ENCODE measurements at places on chromosomes 12 and 14.

- DNase-seq: no peak
Observed at GRCh38 chr14:57382283-57382682, 8.1 kb upstream of the NAA30 start.

GRCh38 chr12:1812650-1813302 is 7.6 kb upstream of the LRTM2 start:
- no peak for DNase-seq

- no peak for DNase-seq
Observed at GRCh38 chr14:51439896-51440295, 199.8 kb downstream of the TMX1 start.

DNA sequence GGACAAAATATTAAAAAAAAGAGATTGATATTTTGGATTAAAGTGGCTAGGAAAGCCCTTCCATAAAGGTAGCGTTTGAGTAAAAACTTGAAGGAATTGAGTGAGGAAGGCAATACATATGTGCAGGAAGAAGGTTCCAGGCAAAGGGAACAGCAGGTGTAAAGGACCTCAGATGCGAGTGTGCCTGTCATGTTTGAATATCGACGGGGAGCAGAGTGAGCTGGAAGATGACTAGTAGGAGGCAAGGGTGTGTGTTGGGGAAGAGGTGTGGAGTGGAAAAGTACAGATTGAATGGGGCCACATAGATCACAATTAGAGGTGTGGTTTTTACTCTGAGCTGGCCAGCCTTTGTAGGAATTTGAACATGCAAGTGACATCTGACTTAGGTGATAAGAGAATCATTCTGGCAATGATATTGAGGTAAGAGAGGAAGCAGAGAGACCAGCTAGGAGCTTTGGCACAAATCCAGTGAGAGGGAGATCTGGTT is 15.0 kb upstream of the FBXO33 start:
- DNase-seq: no peak

DNA sequence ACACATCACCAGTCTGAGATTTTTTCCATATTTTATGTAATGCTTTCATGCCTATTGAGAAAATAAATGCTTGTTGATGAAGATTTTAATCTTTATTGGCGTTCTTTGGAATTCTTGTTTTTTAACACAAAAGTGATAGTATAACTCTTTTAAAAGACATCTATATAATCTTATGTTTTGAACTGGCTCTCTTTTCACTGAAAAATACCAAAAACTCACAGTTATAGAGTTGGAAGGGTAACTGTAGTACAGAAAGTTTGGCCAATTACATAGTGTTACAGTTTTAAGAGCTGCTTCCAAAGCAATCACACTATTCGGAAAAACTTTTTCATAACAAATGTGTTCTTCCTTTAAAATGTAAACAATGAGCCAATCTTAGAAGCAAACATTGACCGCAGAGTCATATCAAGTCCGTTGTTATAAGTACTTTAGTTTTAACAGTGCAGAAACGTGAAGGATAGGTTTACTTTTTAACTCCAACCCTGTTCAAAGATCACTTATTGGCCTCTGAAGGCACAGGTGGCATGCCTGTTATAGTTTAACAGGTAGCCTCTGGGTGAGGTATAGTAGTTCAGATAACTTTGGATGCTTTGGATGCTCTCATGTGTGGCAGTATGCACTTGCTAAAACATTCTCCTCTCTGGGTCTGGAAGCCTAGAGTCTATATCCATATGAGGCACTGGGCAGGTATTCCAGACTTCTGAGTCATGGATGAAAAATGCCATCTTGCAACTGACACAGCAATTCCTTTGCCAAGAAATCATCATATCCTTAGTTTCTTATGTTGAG is 12.1 kb upstream of the NTN4 start:
- DNase-seq: no peak

GRCh38 chr14:77141214-77142004 is at the start of gene ZDHHC22:
Gene ZDHHC22, minus strand, starts transcription at chr14:77141791. Its CDS starts 2,053 bp downstream, at chr14:77139738.
- peak; percentile 43 for DNase-seq

GRCh38 chr12:106223485-106224354 is 24.1 kb downstream of the CKAP4 start:
- DNase-seq: peak; percentile 31

DNA sequence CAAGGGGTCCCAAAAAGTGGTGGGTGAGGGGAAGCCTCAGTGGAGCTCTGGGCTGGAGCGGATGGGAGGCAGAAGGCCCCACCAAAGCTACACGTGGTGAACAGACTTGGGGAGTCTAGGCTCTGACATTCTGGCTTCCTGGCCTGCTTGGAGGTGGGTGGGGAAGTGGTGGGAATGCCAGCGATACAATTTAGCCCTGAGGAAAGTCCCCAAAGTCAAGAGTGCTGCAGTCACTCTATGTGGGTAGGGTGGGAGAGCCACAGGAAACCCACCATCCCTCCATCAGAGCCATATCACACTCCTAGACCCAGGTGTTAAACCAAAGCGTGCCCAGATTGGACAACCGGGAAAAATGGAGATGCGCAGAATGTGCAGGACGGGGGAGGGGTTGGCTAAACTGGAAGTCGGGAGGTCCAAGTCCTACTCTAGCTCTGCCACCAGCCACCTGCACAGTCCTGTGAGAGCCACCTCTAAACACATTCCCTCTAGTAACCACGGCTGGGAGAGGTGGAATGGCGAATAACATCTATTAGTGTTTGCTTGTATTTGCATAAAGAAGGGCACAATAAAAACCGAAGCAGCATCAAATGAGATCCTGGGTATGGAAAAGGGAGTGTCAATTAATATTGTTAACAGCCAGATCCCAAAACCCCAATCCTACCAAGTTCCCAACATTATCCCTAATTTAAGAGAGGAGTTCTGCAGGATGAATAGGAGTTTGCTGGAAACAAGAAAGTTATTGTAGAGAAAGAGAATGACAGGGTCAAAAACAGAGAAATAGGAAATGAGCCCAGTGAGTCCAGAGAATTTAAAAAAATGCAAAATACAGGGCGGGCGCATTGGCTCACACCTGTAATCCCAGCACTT is 14.0 kb upstream of the CD9 start:
- DNase-seq: no peak

DNA sequence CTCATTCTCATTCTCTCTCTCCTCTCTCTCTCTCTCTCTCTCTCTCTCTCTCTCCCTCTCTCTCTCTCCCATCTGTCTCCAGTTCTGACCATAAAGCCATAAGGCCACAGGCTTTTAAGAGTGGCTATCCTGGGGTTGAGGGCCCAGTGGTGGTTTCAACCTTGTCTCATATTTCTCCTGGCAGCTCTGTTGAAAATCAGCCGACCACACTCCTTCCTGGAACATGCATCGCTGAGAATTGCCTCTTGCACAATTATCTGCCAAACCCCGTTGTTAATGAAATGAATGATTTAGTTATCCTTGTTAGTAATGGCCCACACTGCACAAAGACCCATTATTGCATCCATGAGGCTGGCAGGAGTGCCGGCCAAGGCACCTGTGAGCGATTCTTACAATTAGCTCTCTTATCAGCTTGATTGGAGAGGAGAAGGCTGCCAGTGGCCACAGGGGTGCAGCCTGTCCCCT is 30.4 kb upstream of the KCNA5 start:
- DNase-seq: peak; percentile 41

GRCh38 chr14:95564060-95564459 is 29.2 kb downstream of the GLRX5 start:
- no peak for DNase-seq

DNA sequence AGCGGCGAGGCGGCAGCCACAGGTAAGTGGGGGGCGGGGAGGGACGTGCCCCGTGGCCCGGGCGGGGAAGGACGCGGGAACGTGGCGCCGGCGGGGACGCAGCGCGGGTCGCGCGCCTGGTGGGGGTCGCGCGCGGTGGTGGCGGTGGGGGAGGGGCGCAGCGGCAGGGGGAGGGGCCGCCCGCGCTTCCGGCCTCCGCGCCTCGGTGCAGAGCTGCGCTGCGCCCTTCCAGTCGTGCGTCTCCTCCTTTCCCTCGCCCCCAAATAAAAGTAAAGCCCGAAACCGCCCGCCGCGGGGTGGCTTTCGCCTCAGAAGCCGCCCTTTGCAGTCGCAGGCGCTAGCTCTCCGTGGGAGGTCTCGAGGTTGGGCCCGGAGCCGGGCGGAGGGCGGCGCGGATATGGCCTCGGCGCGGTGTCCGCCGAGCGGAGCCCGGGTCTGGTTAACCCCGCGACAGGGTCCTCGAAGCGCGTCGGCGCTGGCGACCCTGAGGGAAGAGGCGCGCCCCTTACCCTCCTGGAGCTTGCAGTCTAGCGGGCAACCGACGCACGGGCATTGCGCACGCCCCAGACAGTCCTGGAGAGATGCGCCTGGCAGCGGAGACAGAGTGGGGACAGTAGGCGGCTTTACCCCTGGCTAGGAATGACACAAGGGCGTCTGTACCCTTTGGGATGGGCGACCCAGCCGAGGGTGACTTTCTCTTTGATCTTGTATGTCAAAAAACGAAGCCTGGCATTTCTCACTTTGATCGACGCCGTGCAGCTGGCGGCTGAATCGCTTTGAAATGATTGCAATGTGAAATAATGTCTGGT is 589 bp downstream of the ATF1 start:
- peak; percentile 41 for DNase-seq

DNA sequence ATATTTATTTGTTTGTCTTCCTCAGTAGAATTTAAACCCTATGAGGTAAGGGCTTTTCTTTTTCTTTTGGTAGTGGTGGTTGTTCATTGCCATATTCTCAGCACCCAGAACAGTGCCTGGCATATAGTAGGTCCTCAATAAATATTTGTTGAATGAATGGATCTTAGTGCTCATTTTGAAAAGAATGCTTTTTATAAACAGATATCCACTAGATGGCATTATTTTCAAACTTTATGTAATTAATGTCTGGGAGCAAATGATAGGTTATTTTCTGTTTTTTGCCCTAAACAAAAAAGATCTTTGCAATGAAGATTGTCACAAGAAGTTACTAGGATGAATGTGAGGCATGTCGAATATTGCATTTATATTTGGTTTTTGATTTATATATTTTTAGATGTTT is 64.1 kb downstream of the RAD51B start:
- no peak for DNase-seq

Data from anterior cingulate cortex (tissue), 58 donors.